ENCODE measurements at places on chromosomes 6 and 20. TPM values are rescaled to one million over a fixed set of nuclear protein-coding genes. Genes with fewer than 3 reads are reported as not detected.

Gene NEURL2
- total RNA-seq: 6.5 TPM

Gene DPPA5
- not detected for total RNA-seq

Gene DZANK1
- total RNA-seq: 6.0 TPM

Gene PEX6
- 20.8 TPM for total RNA-seq

Gene ADAM33
- 8.0 TPM for total RNA-seq

Gene PI16
- 2.2 TPM for total RNA-seq

Gene CCN6
- total RNA-seq: 2.9 TPM

Gene PHACTR3
- total RNA-seq: 2.1 TPM

Gene MYCT1
- 2.1 TPM for total RNA-seq

Gene HIVEP1
- 41.5 TPM for total RNA-seq

Gene EBF4
- total RNA-seq: 9.9 TPM

Gene RAET1G
- 4.5 TPM for total RNA-seq

Gene OR2H1
- not detected for total RNA-seq

Gene PRPH2
- not detected for total RNA-seq

Gene HTR1B
- not detected for total RNA-seq

Gene PAQR8
- total RNA-seq: 2.2 TPM

Gene SLC22A16
- not detected for total RNA-seq

Gene MMP24
- 0.11 TPM for total RNA-seq

Gene PKIG
- total RNA-seq: 21.5 TPM

Gene RUNX2
- total RNA-seq: 2.2 TPM

Gene AIF1
- total RNA-seq: 4.8 TPM

Gene UNC5CL
- 1.5 TPM for total RNA-seq

Gene CHRNA4
- not detected for total RNA-seq

All from lower leg skin (tissue), 4 donors.